ENCODE measurements at places on chromosomes 5 and 9. TPM values are rescaled to one million over a fixed set of nuclear protein-coding genes. Genes with fewer than 3 reads are reported as not detected.

Gene OMD
- polyA plus RNA-seq = not detected

Gene C9orf152
- not detected for polyA plus RNA-seq

Gene GLRA1
- polyA plus RNA-seq = not detected

Gene ECPAS
- polyA plus RNA-seq = 10.9 TPM

Gene KLHL3
- 0.86 TPM for polyA plus RNA-seq

Gene NR4A3
- 0.60 TPM for polyA plus RNA-seq

Gene PAPPA
- polyA plus RNA-seq = 0.04 TPM

Gene C5orf52
- not detected for polyA plus RNA-seq

Gene CDX1
- not detected for polyA plus RNA-seq

Gene TTLL11
- polyA plus RNA-seq = 6.0 TPM

Gene LCP2
- polyA plus RNA-seq = 31.6 TPM

Gene CDKN2A
- polyA plus RNA-seq = 13.9 TPM

Gene PCDHGA10
- 0.15 TPM for polyA plus RNA-seq

Gene IFNA13
- not detected for polyA plus RNA-seq

Gene SEMA5A
- not detected for polyA plus RNA-seq

Gene ZBTB26
- polyA plus RNA-seq = 2.3 TPM

Measured in IgD-negative memory B cell (primary cell).